Renal cortex interstitium (tissue), 15 donors: ENCODE measurements at places on chromosomes 6 and 20. TPM values are rescaled to one million over a fixed set of nuclear protein-coding genes. Genes with fewer than 3 reads are reported as not detected.
A peak's percentile ranks its signal among the peaks of the same experiment; 100 is the strongest.

GRCh38 chr6:75751443-75751842, 2.4 kb downstream of the MYO6 start:
- no peak for DNase-seq

GRCh38 chr20:45368221-45368980, 5.4 kb downstream of the SYS1 start:
- DNase-seq: no peak

The PHACTR3 gene
- 10.8 TPM for polyA plus RNA-seq

GRCh38 chr6:45964300-45964699, 51.4 kb downstream of the CLIC5 start:
- no peak for DNase-seq

DNA sequence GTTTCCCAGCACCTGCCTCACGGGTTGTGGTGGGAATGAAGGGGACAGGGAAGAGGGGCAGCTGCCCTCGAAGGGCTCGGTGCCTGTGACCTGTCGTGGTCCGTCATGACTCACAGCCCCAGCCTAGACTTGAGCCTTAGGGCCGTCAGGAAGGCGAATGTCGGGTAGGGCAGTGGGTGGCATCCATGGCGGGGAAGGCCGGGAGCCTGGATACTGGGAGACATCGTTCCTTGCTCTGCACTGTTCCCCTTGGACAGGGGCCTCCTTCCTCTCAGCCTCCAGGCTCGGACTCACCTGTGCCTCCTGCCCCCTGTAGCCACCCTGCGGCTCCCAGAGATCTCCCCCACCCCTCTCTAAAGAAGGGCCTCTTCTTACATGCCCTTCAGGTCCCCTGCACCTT, 52.2 kb upstream of the APCDD1L start:
- DNase-seq: no peak

DNA sequence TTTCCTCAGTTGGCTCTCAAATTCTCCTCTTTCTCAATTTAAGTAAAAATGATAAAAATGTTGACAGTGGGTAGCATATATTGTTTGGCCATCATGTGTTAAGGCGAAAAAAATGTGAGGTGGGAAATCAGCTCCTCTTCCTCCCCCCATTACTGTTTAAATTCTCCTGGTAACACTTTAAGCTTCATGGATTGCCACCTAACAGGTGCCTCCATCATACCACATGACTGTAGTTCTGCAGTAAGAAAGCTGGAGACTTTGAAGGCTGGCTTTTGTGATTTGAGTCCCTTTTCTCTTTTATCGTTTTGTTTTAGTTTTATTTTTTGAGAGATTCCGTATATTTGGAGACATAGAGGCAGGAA, 1.2 kb downstream of the ZFAND3 start:
- DNase-seq: no peak

DNA sequence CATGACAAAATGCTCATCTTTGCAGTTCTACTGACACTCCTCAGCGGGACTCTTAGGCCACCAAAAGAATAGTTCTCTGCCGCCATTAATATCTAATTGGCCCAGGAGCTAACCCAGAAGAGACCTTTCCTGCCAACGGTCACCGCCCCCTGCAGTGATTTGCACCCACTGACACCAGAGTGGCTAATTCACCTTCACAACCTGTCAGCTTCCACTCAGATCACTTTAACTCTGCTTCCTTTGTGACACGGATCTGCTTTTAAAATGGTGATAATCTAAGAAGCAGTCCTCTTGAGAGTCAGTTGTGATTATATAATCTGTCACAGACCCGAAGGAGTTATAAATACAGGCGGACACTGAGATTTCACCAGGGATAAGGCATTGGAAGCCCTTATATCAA, 172.8 kb downstream of the FRK start:
- DNase-seq: no peak

DNA sequence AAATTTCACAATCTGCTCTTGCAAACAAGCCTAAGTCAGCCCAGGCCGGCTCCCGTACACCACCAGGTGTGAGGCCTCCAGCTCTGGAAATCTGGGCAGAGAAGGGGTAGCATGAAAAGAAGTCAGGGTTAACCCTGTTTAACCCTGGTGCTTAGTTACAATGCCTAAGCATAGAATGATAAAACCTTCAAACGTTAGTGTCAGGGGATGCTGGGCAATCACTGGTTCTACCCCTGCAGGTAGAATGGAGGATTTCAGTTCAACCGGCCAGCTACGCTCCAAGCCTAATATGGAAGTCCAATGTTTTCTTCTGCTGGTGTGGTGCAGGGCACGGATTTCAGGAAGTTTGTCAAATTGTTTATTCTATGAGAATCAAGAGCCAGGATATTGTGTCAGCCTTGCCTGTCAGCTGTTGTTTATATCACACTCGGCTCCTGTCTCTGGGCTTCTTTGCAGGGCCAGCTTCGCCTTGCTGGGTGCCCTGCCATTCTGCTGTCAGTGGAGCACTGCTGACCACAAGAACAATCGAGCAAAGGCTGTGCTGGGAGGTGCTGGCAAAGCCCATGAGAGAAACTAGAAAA, 20.2 kb upstream of the CD93 start:
- no peak for DNase-seq

The DLK2 gene
- polyA plus RNA-seq: 1.0 TPM

DNA sequence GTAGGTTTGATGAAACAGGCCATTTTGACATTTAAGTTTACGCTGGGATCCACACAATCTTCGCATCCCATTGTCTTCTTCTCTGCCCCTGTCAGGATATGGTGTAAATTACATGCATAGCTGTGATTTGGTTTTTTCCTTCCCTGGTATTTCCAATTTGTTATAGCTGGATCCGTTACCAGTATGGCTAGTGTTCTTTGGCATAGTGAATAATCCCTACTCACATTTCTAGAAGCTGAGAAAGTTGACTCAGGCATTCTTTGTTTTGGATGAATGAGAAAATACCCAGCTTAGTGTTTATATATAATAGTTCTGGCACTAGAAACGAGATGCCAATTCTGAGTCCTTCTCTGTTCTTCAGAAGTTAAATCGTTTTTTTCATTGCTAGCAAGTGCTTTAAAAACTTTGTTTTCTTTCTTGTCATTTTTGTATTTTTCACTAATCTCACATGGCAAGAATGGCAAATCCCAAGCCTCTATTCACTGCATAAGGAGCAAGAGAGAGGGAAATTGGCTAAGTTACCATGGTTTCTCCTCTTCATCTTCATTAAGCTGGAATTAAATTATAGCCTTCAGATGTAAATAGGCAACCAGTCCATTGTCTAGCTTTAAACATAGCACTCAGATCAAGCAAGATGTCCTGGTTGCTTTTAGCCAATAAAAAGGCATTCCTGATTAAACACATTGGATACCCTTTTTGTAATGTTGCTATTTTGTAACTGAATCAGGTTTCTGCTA, 91.9 kb upstream of the LAMP5 start:
- no peak for DNase-seq

DNA sequence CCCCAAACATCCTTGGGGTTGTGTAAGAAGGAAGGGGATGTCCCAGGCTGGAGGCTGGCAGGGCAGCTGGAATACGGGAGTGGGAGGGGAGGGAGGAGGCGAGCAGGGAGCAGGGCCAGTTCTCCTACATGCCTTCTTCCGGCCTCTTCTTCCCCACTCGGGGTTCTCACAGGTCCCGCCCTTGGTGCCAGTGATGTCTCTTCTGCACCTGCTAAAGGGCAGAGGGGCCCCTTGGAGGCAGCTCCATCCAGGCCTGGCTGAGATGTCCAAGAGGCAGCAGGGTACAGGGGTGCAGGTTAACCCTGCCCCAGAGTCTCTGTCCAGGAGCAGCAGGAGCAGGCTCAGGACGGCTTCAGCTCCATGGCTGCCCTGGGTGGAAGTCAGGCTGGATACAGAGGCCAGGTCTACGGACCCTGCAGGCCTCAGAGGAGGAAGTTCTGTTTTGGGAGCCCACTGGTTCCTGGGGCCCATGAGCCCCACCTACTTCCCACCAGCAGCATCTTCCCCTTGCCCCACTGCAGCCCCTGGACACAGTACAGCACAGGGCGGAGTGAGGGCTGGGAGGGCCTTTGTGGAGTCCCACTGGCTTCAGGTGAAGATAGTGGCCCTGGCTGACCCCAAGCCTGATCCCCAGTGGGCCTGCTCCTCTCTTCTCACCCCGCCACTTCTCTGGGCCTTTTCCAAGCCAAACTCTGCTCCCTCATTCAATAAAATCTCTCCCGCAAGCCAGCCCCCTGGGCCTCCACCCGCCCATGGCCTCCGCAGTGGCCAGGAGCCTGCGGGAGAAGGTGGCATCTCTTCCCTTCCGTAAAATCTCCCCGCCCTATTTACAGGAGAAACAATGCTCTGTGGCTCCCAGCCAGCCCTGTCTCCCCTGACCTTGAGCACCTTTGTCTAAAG, 60.4 kb downstream of the YTHDF1 start:
- DNase-seq: no peak

- no peak for DNase-seq
These were observed 13.6 kb upstream of the SRSF6 start for GRCh38 chr20:43444107-43444506.

GRCh38 chr6:160238761-160239751, 19.6 kb downstream of the SLC22A2 start:
- DNase-seq: no peak

The IRF4 gene
- 0.30 TPM for polyA plus RNA-seq

- no peak for DNase-seq
These were observed 59.2 kb downstream of the RBM38 start for GRCh38 chr20:57450419-57450818.

- no peak for DNase-seq
These were observed 393.2 kb upstream of the SOX4 start for GRCh38 chr6:21200134-21200870.

DNA sequence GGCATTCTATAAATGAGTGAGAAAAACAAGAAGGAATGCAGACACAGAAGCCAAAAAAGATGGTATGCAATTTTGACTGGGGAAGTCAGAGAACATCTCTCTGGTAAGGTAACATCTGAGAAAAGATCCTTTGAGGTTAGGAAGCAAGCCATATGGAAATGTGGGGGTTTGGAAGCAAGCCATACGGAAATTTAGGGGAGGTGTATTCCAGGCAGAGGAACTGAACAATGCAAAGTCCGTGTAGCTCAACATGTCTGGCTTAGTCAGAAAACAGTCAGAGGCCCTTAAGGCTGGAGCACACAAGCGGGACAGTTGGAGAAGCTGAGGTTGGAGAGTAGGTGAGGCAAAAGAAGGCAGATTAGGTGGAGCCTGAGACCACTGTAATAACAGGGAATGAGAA, 35.3 kb downstream of the RALGAPA2 start:
- no peak for DNase-seq

- no peak for DNase-seq
These were observed 83.9 kb upstream of the SIRPG start for GRCh38 chr20:1741309-1742048.

The SUMO4 gene
- 0.62 TPM for polyA plus RNA-seq

DNA sequence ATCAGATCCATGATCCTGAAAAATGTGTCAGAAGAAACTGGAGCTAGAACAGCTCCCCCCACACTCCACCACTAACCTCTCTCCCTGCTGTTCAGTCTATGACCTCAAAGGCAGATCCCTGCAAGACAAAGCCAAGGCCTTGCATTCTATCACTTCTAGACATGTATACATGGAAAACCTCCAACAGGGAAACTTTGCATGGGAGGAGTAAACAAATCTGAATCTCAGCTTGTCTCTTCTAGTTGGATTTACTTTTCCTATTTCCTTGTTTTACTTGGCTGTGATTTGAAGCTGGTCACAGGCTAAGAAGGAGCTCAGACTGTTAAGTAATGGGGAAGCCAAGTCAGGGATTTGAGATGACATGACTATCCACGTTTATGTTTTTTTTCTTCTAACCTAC, 456.8 kb upstream of the CHD6 start:
- DNase-seq: no peak

The GPX5 gene
- not detected for polyA plus RNA-seq

- DNase-seq: no peak
These were observed 64.3 kb upstream of the TMEM30A start for GRCh38 chr6:75348882-75349261.

The BHLHE23 gene
- polyA plus RNA-seq: not detected

The TPD52L1 gene
- polyA plus RNA-seq: 91.4 TPM

The HTR1E gene
- 0.92 TPM for polyA plus RNA-seq

GRCh38 chr6:166813461-166813860, 142.9 kb downstream of the RNASET2 start:
- DNase-seq: no peak

The TFAP2C gene
- polyA plus RNA-seq: 0.65 TPM

GRCh38 chr6:149102324-149102723, 215.2 kb upstream of the TAB2 start:
- DNase-seq: no peak

The CD40 gene
- polyA plus RNA-seq: 5.7 TPM

The RIPOR2 gene
- 8.4 TPM for polyA plus RNA-seq

DNA sequence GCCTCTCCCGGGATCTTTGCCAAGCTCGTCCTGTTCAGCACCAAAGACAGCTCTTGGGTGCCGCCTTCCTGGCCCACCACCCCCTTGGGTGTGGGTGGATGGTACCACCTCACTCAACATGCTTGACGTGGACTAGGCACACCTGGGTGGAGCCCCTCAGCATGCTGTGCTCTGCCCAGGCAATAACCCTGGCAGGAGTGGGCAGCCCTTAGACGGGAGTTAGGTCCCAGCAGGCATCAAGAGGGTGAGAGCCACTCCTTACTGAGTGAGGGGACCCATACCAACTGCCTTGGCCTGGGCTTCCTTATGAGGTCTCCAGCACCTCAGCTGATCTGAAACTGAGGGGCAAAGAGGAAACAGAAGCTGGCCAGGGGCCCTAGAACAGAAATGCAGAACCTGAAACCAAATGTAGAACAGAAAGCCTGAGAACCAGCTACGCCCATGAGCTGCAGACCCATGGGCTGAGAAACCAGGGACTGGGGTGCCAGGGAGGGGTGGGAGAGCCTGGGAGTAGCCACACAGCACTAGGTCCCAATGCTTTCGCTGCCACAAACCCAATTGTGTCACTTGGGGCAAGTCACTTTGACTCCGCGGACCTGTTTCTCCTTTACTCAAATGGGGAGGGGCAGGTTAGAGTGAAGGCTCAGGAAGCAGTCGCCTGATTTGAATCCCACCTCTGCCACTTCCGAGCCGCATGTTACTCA, 2.0 kb downstream of the FGD2 start:
- no peak for DNase-seq

- no peak for DNase-seq
These were observed 3.8 kb upstream of the RANBP9 start for GRCh38 chr6:13715444-13715883.

DNA sequence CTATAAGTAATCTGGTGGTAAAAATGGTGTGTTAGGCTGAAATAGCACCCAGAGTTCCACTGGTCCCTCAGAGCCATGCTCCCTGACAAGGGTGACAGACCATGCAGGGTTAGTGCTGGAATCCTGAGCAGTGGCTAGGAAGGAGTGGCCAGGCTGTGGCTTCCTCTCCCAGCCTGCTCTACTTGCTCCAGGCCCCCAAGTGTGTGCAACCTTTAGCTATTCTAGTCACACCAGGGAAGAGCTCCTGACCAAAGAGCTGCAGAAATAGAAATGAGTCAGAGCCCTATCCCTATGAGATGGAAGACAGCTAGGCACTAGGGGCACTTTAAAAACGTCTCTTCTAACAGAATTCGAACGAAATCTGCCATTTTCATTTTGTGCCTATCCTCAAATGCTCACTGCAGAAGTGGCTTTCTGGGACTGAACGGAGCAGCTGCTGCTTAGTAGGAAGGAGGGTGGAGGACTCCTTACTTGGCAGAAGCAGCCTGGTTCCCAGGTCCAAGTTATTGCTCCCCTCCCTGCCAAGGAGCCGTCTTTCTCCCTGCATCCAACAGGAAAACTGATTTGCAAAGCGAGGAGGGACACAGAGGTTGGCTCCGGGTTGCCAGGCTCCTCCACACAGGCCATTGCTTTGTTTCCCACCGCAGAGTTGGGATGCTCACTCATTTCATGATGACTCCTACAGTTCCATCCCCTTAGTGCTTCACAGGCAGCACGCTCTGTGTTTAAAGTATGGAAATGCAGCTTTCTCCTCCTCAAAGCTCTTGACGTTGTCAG, 754.5 kb downstream of the C6orf118 start:
- DNase-seq: no peak

GRCh38 chr6:104887350-104887749, 27.6 kb upstream of the HACE1 start:
- DNase-seq: peak; percentile 51
